ENCODE measurements at places on chromosomes 4 and X.

DNA sequence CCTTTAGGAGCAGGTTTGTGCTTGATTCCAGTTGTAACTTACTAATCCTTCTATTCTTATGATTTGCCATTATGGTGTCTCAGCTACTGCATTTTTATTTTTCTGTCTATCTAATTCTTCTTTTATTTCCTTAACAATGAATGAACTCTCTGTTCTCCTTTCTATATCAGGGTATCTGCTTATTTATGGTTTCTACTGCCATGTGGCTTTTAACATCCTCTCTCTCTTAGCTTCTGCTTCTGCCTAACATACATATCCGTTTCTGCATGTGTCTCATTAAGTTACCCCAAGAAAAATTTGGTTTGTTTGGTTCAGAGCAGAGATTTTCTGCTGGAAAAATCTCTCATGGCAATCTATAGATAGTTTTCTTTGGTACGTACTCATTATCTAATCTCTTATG, 614.4 kb downstream of the RPA4 start:
- no peak for DNase-seq

DNA sequence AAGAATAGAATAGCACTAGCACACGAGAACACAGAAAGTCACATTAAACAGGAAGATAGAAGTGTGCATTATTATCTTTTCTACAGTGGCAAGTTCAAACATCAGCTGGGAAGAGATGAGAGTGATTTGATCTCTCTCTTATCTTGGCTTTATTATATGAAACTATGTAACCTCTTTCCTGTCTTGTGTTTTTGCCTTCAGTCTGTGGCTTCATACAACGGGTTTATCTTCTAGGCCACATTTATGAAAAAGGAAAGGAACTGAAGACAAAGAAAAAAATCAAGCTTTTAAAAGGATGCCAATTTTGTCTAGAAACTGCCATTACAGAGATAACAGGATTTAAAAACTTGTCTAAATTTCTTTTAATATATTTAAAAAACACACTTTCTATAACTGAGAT, 983.6 kb downstream of the RPA4 start:
- no peak for DNase-seq

- no peak for DNase-seq
These were observed 1416.1 kb downstream of the RPA4 start for GRCh38 chrX:98299785-98300184.

- DNase-seq = no peak
These were observed 92.5 kb downstream of the ANK2 start for GRCh38 chr4:113141901-113142346.

- DNase-seq = no peak
These were observed 322.7 kb downstream of the PDHA2 start for GRCh38 chr4:96162636-96163035.

- DNase-seq = no peak
These were observed 708 bp downstream of the TMSB4X start for GRCh38 chrX:12975670-12975965.

DNA sequence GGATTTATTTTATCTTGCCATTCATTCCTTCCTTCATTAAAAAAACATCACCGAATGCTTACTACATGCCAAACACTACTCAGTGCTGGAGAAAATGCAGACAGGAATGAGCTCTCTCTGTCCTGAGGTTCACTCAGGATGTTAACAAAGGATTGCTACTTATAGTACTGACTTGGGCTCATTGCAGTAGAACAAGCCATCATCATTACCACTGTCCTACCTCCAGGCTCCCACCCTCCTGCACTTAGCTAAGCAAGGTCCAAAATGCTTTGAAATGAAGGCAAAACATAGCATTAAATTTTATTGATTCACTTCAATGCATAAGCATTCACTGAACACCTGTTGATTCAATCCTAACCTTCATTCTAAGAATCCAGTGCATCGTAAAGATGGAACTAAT, 159.8 kb upstream of the RADX start:
- no peak for DNase-seq

DNA sequence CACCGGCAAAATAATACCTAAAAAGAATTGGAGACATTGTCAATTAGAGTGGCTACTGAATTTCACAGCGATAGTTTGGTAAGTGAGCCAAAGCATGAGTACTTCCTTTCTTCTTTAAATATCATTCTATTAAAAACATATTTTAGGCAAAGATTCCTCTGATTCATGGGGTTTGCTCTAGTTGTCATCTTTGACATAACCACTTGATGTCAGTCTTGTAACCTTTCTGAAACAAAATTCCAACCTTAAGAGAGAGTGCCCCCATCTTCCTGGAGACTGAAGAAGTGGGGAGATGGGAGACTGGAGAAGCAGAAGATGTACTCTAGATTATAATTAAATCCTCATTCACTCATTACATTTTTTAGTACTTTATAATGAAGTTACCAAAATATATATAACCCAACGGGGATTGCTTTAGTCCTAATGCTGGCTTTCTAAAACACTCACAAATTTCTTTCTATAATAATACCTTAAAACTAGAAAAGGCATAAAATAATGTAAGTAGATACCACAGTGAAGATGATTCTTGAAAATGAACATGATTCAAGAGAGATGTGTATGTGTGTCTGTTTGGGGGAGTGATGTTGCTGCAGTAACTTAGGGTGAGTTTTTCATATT, 96.4 kb downstream of the EMCN start:
- no peak for DNase-seq

DNA sequence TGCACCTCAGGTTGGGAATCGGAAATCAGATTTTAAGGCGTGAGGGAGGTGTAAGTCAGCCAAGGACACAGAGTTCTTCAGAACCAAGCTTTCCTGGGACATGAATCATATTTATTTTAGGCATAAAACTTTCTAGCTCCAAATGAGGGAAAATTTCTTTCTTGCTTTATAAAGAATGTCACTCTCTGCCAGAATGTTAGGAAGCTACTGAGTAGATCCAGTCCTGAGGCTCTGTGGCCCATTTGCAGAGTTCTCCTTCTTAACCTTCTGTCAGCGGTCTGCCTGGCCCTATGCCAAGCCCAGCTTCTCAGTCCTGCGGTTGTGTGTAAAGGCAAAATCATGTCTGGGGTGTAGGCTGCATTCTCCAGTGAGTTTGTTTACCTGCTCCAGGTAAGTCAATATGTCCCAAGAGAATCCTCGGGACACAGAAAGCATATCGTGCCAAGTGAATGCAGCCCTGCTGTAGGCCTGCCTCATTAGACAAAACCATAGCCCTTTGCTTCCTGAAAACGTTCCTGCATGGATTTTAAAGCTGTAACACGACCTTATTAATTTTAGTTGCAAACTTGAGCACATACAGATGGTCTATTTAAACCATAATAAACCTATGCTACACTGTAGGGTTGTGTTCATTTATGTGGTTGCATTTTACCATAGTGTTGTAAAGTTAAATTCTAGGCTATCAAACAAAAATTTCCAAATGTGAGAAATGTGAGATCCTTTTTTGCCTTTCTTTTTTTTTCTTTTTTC, 29.2 kb upstream of the CCNI start:
- DNase-seq = no peak

DNA sequence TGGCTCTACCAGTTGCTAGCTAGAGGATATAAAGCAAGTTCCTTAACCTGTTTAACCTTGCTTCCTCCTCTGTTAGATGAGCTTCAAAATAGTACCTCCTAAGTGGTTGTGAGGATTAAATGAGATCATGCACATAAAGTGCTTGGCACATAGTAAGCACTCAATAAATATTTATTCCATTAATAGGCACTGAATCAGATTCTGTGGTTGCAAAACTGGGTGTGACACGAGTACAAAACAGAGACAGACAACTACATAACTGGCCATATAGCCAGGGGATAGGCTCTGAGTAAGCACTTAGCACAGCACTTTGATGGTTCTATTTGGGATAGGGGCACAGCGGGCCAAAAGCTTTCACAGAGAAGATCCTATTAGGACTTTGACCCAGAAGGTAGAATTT, 150.3 kb downstream of the RELL1 start:
- DNase-seq = no peak

DNA sequence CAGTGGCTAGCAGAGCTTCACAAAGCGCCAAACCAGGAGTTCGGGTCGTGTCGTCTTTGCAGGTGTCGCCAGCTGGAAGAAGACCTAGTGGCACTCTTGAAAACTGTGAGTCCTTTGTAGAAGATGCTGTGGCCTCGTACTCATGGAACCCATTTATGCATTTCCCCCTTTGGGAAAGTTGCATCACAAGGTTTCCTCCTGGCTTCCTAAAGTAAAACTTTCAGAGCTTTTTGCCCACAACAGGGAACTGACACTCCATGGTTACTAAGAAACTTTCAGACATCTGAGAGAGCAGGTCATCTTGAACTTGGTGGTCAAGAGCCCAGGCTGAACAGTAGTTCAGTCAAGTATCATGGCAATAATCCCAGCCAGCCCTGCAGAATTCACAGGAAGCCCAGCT, 15.9 kb upstream of the NOCT start:
- DNase-seq = no peak

DNA sequence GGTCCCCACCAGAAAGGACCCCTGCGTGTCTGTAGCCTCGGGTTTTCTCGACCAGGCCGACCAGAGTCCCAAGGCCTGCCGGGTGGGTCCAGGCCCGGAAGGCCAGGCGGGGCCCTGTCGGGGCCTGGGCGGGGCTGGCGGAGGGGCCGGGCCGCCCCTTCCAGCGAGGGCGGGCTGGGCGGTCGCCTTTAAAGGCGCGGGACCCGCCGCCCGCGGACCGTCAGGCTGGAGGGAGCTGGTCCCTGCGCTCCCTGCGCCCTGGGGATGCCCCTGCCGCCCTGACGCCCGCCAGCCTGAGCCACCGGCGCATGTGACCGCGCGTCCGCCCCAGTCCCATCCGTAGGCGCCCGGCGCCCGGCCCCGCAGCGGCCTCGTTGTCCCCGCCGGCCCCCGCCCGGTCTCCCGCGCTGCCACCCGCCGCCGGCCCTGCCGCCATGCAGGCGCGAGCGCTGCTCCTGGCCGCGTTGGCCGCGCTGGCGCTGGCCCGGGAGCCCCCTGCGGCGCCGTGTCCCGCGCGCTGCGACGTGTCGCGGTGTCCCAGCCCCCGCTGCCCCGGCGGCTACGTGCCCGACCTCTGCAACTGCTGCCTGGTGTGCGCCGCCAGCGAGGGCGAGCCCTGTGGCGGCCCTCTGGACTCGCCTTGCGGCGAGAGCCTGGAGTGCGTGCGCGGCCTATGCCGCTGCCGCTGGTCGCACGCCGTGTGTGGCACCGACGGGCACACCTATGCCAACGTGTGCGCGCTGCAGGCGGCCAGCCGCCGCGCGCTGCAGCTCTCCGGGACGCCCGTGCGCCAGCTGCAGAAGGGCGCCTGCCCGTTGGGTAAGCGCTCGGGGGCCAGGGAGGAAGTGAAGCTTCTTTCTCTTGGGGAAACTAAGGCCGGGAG, at the start of gene HTRA3:
Gene HTRA3 (plus strand): TSS at position 220 of the 883 bp plus-strand sequence. CDS start 215 bp downstream, at position 435.
- DNase-seq = no peak

GRCh38 chr4:66048861-66049260, 378.6 kb upstream of the EPHA5 start:
- DNase-seq = no peak

GRCh38 chrX:155022585-155022984, at the start of gene F8:
Gene F8, minus strand, starts transcription at chrX:155022723. Its CDS starts 171 bp downstream, at chrX:155022552.
- no peak for DNase-seq

GRCh38 chr4:76998251-76998901, 48.8 kb downstream of the SEPTIN11 start:
- peak; percentile 54 for DNase-seq

- no peak for DNase-seq
These were observed 117.4 kb upstream of the NUDT10 start for GRCh38 chrX:51215266-51215665.

DNA sequence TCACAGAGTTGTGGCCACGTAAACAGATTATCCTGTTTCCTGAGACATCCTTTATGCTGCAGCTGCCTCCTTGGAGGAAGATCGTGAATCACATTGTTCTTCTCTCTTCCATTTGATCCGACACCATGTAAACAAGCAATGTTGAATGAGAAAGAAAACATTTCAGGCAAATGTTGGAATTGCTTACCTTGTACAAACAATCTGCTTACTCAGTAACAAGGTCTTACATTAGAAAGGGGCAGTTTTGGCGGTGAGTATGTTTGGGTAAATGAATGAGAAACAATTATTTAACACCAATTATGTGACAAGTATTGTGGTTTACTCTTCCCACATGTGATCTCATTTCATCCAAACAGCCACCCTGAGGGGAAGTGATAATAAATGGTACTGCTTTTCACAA, 637.8 kb downstream of the RAB28 start:
- no peak for DNase-seq

GRCh38 chrX:131063613-131064012, 5.5 kb downstream of the ARHGAP36 start:
- DNase-seq = no peak

- DNase-seq = no peak
These were observed 250.3 kb downstream of the DCLK2 start for GRCh38 chr4:150328496-150328895.

- DNase-seq = no peak
These were observed 89.2 kb downstream of the DACH2 start for GRCh38 chrX:86237482-86237881.

GRCh38 chrX:45788941-45789348, 588.3 kb upstream of the DIPK2B start:
- no peak for DNase-seq

DNA sequence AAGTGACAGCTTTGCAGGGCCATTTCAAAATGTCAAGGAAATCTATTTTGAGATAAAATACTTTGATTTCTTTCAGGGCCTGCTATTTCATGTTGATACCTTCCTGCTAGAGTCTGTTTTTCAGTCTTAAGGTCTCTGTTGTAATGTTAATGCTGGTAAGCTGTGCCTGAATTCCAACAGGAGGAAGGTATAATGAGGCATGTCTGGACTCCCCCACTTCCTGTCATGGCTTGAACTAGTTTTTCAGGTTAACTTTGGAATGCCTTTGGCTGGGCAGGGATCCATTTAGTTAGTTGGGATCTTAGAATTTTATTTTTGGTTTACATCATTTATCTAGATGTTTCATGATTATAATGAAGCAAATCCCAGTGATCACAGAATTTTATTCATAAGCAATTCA, 279.0 kb downstream of the CFAP47 start:
- DNase-seq = no peak

GRCh38 chr4:145130130-145130529, 32.0 kb downstream of the ABCE1 start:
- DNase-seq = no peak

GRCh38 chrX:23888887-23889501, 18.7 kb downstream of the APOO start:
- DNase-seq = no peak

DNA sequence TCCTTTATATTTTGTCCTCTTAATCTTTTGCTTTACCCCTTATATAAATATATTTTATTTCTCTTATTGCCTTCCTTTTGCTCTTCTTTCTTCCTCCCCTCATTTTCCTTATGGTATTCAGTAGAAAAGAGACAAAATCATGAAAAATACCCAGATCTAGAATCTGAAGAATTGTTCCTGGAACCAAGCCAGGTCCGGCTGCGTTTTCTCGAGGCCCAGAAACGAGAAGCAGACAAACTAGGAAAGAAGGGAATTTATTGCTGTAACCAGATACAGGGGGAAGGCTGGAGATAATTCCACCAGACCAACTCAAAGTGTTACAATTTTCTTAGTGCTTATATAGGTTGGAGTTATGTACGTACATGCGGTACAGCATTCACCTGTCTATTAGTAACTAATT, 328.7 kb downstream of the GABRG1 start:
- no peak for DNase-seq

Data from glutamatergic neuron (in vitro differentiated cells).